ENCODE measurements at places on chromosomes 3 and 15. TPM values are rescaled to one million over a fixed set of nuclear protein-coding genes. Genes with fewer than 3 reads are reported as not detected.
A peak's percentile ranks its signal among the peaks of the same experiment; 100 is the strongest.

DNA sequence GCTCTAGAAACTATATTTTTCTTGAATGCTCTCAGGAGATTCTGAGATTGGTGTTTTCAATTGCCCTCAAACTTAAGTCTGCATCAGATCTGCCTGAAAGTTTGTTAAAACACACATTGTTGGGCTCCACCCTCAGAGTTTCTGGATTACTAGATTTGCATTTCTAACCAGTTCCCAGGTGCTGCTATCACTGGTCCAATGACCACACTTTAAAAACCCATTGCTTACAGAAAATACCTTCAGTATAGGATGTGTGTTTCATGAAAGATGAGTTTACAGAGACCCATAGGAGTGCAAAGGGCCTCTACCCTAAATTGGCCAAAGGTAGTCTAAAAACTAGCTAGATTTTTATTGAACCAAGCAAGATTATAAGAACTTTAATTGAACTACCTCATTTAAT lies 17.8 kb downstream of the GRM7 start:
- no peak overlapping the region for H3K27ac ChIP-seq
- no peak for DNase-seq
- no peaks in the 10 kb centered on the region for H3K27me3 ChIP-seq
- H3K4me1 ChIP-seq: no peaks in the 10 kb centered on the region
- no peaks in the 10 kb centered on the region for H3K36me3 ChIP-seq
- no peak overlapping the region for H3K4me3 ChIP-seq

DNA sequence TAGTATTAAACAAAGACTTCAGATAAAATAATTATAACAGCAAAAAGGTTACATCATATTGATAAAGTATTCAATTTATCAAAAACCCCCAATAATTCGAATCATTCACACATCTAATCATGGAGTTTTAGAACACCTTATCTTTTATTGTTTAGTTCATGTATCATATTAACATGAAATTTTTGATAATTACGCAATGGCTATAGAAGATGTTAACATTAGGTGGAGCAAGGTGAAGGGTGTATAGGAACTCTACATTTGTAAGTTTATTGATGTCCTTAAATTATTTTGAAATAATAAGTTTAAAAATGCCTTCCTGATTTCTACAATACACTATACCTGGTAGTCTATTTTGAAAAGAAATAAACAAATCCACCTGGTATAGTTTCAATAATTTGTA lies 696.5 kb upstream of the BCHE start:
- no peak overlapping the region for H3K27ac ChIP-seq
- H3K4me1 ChIP-seq: no peaks in the 10 kb centered on the region
- no peak for DNase-seq
- no peaks in the 10 kb centered on the region for H3K27me3 ChIP-seq

GRCh38 chr3:12955651-12956315 lies 114.4 kb upstream of the RPL32 start:
- peaks cover 3% of the 10 kb centered on the region for H3K36me3 ChIP-seq
- no peaks in the 10 kb centered on the region for H3K27me3 ChIP-seq
- DNase-seq: no peak
- H3K4me3 ChIP-seq: no peak overlapping the region
- peaks cover 34% of the 10 kb centered on the region for H3K4me1 ChIP-seq
- H3K27ac ChIP-seq: no peak overlapping the region

MYO5C gene
- 3.2 TPM for total RNA-seq

TLR9 gene
- total RNA-seq: 0.79 TPM

CADPS gene
- total RNA-seq: not detected

CLDN16 gene
- total RNA-seq: not detected

- no peak overlapping the region for H3K4me3 ChIP-seq
- H3K36me3 ChIP-seq: no peaks in the 10 kb centered on the region
- DNase-seq: no peak
- H3K27ac ChIP-seq: no peak overlapping the region
- no peaks in the 10 kb centered on the region for H3K4me1 ChIP-seq
- peaks cover 4% of the 10 kb centered on the region for H3K27me3 ChIP-seq
Measured at GRCh38 chr3:14278799-14279625, 100.4 kb downstream of the LSM3 start.

GRCh38 chr3:51702156-51702555 lies 4.7 kb upstream of the GRM2 start:
- H3K27ac ChIP-seq: no peak overlapping the region
- peaks cover 3% of the 10 kb centered on the region for H3K4me1 ChIP-seq
- H3K36me3 ChIP-seq: peaks cover 27% of the 10 kb centered on the region

COMMD4 gene
- total RNA-seq: 101 TPM

GRCh38 chr15:58908550-58909309 lies 24.7 kb downstream of the SLTM start:
- no peak overlapping the region for H3K4me3 ChIP-seq
- H3K27ac ChIP-seq: peak overlapping the region; percentile 64
- peaks cover 45% of the 10 kb centered on the region for H3K4me1 ChIP-seq
- no peaks in the 10 kb centered on the region for H3K27me3 ChIP-seq
